ENCODE measurements at places on chromosomes 5 and 9.

DNA sequence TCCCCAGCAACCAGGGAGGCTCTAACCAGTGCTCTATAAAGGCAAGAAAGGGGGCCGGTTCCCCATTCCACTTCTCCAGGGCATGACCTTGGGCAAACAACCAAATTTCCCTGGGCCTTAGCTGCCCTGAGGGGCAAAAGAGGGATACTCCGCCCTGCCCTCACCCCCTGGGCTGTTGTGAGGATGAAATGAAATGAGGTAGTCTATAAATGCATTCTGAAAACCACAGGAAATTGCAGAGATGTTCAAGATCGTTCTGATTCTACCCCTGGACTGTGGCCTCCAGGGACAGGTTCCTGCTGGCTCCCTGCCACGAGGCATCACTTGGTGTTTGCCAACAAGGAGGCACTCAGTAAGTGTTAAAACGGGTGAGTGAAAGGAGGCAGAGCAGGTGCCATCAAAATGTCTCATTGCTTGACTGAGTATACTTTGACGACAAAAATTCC, 5.7 kb downstream of the RAPGEF1 start:
- peak; percentile 64 for DNase-seq

- no peak for DNase-seq
Measured at GRCh38 chr9:2802494-2802921, 41.4 kb downstream of the PUM3 start.

GRCh38 chr5:151071021-151071420, 9.8 kb downstream of the TNIP1 start:
- DNase-seq: no peak

DNA sequence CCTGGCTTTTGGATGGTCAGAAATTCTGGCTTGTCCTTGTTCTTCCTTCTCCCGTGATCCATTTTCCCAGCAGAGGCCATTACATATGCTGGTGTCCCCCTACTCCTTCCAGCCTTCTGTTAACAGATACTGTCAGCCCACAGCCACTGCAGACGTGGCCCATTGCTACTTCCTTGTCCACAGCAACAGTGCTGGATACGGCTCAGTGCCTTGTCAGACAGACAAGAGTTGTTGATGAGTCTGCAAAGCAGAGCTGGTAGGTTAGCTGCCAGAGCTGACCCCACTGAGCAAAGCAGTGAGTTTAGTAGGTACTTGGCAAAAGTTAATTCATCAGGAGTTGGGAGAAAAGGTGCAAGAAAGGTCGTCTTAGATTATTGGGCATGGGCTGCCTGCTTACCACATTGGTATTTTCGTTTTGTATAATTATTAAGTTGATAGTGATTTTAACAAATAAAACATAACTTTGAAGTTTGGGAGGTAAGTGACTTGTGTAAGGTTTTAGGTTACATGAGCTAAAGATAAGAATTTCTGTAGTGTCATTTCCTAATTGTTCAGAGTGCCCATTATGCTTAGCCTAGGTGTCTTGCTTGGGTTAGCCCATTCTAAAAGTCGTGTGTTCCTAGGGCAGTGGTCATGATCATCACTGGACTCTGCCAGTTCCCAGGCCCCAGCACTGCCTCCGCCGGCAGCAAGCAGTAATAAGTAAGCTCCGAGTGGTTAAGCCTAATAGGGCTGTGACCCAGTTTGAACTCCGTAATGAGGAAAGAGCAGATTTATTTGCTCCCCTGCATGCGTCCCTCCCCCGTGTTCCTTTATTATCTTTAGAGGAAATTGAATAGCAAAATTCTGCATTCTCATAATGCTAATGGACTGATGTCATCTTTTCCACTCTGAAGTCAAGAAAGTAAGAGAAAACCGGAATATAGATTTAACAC, 292.0 kb downstream of the FANCC start:
- peak; percentile 90 for DNase-seq

- DNase-seq: no peak
Measured at GRCh38 chr5:36383942-36384341, 82.2 kb upstream of the RANBP3L start.

GRCh38 chr9:137470785-137471184, 11.7 kb upstream of the NSMF start:
- no peak for DNase-seq

DNA sequence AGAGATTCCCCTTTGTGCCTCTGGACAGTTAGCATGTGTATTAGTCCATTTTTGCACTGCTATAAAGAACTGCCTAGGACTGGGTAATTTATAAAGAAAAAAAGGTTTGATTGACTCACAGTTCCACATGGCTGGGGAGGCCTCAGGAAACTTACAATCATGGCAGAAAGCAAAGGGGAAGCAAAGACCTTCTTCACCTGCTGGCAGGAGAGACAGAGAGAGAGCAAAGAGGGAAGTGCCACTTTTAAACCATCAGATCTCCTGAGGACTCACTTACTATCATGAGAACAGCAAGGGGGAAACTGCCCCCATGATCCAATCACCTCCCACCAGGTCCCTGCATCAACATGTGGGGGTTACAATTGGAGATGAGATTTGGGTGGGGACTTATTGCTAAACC, 6.0 kb downstream of the CFAP90 start:
- DNase-seq: no peak

DNA sequence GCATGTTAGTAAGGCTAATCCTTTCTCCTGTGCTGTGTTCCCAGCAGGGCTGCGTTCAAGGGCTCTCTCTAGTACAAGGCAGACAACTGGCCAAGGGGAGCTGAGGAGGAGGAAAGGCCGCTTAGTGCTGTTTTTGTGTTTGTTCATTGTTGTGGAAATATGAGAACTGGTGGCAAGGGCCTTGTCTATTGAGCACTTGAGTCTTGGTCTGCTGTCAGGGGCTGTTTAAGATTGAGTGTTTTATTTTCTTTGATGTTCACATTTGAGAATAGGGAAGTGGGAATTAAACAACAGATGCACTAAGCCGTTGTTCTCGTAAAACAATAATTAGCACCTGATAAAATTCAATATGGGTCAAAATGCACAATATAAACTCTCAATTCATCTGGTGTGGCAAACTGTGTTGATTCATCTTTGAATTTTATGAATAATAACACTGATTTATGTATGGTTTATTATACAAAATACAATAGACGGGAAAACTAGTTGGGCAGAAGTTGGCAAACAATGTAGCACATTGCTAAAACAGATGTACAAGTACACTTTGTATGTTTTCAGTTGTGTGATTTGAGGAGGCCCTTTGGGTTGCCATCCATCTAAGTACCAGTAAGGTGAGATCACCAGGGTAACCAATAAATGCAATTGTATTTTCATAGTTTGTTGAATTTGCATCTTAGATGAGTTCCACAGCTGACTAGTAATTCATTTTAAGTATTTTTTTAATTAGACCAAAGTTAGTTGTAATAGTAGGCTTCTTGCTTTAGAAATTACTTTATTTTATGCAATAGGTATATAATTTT, 97.6 kb upstream of the GRHPR start:
- DNase-seq: no peak
